ENCODE measurements at places on chromosomes 12 and 14.

DNA sequence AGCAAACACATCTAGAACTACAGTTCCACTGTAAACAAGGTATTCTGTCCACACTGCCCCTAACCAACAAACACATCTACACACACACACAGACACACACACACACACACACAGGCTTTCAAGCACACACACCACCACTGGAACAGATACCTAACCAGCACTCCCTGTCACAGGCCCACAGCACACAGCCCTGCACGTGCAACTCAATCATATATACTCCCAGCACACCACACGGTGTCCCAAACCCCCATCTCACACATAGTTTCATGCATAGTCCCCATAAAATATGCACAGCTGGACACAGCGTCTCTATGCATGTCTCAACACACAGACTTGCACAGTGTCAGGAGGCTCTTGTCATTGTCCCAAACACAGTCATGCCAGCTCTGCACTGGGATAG, 27.6 kb downstream of the KRT8 start:
- no peak for DNase-seq

DNA sequence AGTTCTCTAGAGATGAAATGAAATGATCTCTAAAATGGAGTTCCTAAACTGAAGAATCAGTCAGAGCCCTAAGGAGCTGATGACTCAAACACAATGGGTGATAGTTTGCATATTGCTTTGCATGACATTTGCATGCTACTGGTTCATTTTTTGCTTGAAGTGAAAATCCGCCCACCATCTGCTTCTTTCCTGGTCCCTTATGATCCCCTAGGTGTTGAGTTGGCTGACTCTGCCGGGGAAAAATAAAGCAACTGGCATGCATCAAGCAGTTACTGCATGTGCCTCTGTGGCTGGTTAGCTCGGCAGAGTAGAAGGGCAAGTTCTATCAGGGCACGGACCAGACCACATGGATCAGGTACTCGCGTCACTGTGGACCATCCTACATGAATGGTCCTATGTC, 151.1 kb downstream of the PPM1H start:
- no peak for DNase-seq

DNA sequence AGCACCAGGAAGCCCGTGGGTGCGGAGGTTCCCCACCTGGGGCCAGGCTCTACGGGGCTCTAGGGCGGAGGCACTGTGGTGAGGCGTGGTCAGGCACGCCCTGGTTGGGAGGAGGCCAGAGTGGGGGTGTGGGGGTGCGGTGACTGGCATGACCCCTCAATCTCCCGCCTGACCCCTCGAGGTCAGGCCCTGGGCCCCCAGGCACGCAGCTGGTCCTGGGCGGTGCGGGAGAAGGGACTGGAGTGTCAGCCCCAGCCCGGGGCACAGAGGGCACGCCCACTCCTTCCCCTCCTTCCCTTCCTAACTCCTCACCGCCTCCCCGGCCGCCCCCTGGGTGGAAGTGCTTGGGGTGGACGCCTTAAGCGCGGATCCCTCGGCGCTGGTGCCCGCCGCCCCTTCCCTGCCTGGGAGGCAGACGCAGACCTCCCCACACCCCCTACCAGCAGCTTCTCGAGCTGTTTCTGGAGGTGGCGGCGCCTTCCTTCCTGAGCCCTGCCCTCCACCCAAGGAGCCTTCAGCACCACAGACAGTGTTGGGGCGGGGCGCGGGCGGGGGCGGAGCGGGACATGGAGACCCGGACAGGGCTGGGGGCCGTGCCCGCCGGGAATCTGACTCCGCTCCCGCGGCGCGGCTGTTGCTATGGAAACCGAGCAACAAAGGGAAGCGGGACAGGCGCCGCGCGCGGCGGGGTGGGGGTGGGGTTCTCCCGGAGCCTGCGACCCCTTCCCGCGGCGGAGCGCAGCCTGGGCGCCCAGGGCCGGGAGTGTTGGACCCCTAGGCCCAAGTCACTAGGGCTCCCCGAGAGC, 741 bp upstream of the CRIP2 start:
- peak; percentile 99 for DNase-seq

GRCh38 chr12:52214421-52214802, 18.6 kb upstream of the KRT7 start:
- DNase-seq, result no peak

DNA sequence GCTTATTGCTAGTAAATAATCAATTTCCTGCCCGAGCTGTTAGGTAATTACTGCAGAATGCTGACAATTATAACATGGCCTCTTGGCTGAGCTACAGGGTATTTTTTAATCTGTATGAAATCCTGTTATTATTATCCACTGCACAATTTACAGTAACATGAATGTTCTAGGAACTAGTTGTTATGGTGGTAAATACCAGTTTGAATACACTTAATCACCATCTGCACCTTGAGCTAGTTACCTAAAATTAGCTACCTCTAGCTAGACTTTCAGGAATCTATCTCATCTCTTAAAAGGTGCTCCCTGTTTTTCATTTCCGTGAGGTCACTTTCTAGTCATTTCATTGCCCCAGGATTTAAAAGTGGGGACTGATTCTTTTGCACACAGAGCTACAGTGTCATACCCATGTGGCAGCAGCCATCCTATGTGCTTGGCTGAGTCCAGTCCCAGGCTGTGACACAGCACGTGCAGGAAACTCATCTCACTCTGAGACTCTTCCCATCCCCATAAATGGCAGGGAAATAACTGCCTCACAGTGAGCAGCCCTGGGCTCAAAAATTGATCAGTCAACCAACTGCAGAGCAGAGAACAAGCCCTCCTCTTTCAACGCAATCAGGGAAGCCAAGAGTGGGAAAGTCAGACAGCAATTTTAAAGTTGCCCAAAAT, 37.6 kb downstream of the DCP1B start:
- no peak for DNase-seq

Data from H54 (cell line).